Left cardiac atrium (tissue), 4 donors: ENCODE measurements at places on chromosomes 11 and 22.

GRCh38 chr11:104688731-104689130 is 209.5 kb downstream of the CASP12 start:
- DNase-seq: no peak

DNA sequence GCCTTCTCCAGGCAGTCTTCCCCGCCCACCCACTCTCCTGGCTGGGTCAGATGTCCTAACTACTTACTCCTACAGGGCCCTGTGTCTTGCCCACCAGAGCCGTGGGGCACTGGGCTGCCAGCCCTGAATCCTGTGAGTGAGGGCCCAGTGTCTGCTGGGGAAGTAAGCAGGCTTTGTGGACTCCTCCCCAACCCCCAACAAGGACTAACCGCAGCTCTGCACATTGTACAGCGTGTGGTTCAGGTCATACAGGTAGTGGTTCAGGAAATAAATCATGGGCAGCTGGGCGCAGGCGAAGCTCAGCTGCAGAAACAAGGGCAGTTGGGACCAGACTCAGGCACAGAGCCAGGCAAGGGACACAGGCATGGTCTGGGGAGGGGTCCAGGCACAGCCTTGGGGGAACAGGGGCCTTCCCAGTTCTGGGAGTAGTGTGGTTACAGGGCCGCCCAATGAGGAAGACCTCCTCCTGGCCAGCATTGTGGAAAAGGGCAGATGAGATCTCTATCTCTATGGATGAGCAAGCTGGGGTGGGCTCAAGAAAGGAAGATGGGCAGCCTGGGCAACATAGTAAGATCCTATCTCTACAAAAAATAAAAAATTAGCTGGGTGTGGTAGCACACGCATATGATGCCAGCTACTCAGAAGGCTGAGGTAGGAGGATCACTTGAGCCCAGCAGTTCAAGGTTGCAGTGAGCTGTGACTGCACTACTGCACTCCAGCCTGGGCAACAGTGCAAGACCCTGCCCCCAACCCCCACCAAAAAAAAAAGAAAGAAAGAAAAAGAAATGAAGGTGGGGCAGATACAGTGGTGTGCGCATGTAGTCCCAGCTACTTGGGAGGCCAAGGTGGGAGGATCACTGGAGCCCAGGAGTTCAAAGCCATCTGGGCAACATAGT is 5.5 kb downstream of the UNC93B1 start:
- DNase-seq: no peak

- DNase-seq: no peak
Observed at GRCh38 chr22:39437791-39438704, 18.8 kb upstream of the MGAT3 start.

DNA sequence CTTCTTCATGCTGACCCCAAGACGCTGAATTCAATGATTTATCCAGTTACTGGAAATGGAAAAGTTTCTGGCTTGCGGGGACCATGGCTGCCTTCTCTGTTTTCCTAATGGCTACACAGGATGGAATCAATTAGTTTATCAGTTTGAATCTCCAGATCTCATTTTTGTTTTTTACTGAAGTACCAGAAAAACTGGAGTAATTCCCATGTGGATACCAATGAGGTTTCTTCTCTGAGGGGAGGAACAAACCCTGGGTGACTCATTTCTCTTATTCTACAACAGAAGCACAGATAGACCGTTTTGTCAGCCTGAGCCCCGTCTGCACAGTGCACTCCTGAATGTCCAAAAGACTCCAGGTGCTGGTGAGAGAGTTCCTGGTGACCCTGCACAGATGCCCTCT is 3.4 kb downstream of the ZNF195 start:
- DNase-seq: no peak

DNA sequence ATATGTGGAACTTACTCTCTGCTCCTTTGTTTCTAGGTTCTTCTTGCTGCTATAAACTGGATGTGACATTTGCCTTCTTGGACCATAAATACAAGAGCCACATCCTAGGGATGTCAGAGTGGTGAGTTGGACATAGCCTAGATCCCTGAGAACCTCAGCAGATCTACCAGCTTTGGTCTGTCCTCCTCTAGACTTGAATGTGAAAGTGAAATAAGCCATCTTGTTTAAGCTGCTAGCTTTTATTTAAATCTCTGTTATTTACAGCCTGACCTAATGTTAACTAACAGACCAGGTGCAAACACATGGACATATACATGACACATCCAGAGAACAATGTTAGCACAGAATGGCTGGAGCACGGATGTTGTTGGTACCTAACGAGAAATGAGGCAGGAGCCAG is 36.0 kb downstream of the SLN start:
- no peak for DNase-seq

DNA sequence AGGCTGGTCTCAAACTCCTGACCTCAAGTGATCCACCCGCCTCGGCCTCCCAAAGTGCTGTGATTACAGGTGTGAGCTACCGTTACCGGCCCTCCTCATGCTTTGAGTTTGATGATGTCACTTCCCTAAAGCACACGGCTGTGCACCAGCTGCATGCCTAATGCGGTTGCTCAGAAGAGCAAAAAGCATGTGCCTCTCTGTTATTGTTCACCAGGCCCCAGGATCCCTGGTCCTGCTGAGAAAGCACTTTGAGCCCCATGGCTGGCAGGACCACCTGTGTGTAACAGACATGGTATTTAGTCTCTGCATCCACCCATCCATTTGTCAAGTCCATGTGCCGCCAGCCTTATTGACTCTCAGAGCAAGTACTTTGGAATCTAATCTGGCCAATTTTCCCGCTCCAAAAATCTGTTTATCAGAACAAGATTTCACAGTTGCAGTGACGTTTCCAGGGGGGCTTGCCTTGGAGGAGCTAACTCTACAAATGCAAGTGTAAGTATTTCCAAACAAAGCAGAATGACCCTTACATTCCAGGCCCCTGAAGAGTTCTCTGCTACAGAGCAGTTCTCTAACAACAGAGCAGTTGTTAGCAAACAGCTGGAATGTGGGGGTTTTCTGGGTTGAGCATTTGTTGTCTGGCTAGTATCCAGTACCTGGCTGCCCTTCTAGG is 89.4 kb downstream of the LDLRAD3 start:
- DNase-seq: no peak

GRCh38 chr11:71080239-71081097 is 171.9 kb downstream of the SHANK2 start:
- peak; percentile 53 for DNase-seq

GRCh38 chr11:116981266-116981885 is 116.9 kb downstream of the SIK3 start:
- no peak for DNase-seq

GRCh38 chr11:17979770-17980371 is 33.0 kb downstream of the SERGEF start:
- DNase-seq: no peak

GRCh38 chr22:47066616-47066905 is 304.1 kb downstream of the TBC1D22A start:
- DNase-seq: no peak

- DNase-seq: no peak
Observed at GRCh38 chr11:86621854-86622253, 50.6 kb downstream of the ME3 start.

DNA sequence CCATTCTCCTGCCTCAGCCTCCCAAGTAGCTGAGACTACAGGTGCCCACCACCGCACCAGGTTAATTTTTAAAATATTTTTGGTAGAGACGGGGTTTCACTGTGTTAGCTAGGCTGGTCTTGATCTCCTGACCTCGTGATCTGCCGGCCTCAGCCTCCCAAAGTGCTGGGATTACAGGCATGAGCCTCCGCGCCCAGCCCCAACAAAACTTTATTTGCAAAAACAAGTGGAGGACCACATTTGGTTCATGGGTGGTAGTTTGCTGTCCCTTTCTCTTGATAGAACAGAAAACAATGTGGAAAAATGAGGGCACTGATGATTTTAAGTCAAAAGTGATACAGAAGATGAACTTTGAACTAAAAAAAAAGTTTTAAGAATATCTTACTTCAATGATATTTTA is 121.8 kb upstream of the SERPIND1 start:
- no peak for DNase-seq

GRCh38 chr11:126501641-126502040 is 146.2 kb downstream of the ST3GAL4 start:
- no peak for DNase-seq

GRCh38 chr11:92501066-92501739 is 276.6 kb downstream of the FAT3 start:
- no peak for DNase-seq

DNA sequence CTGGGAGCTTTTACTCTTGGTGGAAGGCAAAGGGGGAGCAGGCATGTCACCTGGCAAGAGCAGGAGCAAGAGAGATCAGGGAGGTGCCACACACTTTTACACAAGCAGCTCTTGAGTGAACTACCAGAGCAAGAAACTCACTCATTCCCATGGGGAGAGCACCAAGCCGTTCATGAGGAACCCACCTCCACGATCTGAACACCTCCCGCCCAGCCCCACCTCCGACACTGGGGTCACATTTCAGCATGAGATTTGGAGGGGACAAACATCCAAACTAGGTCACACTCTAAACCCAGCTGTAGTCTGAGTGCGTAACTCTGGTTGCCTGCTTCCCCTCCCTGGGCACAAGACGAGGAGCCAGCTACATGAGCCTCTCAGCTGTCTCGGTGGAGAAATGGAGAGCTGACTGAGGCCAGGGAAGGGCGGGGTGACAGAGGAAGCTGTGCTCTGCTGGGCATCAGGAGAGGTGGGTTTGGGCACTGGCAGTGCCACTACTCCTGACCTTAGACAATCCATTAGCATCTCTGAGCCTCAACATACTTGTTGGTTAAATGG is 134.6 kb downstream of the PKNOX2 start:
- DNase-seq: no peak

GRCh38 chr11:8597182-8597581 is 3.2 kb upstream of the STK33 start:
- DNase-seq: no peak

GRCh38 chr11:111777094-111778046 is 11.2 kb upstream of the PPP2R1B start:
- no peak for DNase-seq

DNA sequence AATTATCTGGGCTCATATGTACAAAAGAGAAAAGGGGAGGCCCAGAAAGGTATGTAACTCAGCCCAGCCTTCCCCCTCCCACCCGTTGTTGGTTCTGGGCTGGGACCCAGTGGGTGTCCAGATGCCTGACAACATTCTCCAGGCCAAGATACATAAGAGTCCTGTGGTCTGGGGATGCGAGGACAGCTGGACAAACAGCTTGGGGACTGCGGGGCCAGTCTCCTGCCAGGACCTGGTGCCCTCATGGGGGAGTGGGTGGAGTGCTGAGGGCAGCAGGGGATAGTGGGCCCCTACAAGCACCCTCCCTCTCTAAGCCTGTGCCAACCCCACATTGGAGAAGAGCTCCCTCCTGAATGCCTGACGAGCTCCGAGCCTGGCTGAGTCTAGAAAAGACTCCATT is 3.5 kb upstream of the SLC22A6 start:
- DNase-seq: no peak

GRCh38 chr22:43173566-43173965 is 13.4 kb downstream of the TTLL12 start:
- DNase-seq: no peak
